ENCODE measurements at places on chromosomes 1 and 21. TPM values are rescaled to one million over a fixed set of nuclear protein-coding genes. Genes with fewer than 3 reads are reported as not detected.

KLHL12 gene
- 39.2 TPM for polyA plus RNA-seq

- no peak for DNase-seq
Observed at GRCh38 chr1:197285526-197286205, 17.6 kb downstream of the CRB1 start.

- DNase-seq, result no peak
Observed at GRCh38 chr1:226126824-226127569, 59.5 kb downstream of the ACBD3 start.

CFAP141 gene
- 0.44 TPM for polyA plus RNA-seq
